ENCODE measurements at places on chromosomes 7 and 10.

DNA sequence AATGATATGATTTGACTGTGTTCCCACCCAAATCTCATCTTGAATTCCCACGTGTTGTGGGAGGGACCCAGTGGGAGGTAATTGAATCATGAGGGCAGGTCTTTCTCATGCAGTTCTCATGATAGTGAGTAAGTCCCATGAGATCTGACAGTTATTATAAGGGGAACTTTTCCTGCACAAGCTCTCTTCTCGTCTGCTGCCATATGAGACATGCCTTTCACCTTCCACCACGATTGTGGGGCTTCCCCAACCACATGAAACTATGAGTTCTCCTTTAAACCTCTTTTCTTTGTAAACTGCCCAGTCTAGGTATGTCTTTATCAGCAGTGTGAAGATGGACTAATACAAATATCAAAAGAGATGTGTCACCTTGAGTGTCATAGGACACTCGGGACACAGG is 502.7 kb upstream of the PODXL start:
- no peak for DNase-seq

DNA sequence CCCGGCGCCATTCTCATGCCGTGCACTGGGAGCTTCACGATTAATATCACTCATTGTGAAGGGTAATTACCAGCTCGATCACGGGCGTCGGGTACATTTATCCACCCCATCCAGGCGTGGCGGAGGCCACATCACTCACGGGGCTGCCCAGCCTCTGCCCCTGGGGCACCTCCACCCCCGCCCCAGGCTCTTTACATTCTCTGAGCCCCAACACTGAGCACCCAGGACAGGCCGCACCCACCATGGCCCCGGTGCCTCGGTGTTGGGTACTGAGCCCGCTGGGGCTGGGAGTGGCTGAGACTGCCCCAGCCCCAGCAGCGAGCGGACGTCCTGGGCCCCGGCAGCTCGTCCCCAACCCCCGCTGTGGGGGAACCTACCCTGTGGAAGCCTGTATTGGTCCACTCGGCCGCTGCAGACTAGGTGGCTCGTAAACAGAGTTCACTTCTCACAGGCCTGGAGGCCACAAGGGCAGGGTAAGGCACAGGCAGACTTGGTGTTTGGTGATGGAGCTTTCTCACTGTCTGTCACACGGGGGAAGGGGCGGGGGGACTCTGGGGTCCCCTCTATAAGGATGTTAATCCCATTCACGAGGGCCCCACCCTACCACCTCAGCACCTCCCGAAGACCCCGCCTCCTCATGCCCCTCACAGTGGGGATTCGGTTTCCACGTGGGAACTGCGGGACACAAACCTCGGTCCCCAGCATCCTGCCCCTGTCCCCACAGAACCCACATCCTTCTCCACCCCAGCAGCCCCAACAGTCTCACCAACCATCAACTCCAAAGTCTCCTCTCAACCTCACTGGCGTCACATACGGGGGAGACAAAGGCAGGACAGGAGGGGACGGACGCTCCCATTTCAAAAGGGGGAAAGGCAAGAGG is 184.1 kb downstream of the ELFN1 start:
- no peak for DNase-seq

DNA sequence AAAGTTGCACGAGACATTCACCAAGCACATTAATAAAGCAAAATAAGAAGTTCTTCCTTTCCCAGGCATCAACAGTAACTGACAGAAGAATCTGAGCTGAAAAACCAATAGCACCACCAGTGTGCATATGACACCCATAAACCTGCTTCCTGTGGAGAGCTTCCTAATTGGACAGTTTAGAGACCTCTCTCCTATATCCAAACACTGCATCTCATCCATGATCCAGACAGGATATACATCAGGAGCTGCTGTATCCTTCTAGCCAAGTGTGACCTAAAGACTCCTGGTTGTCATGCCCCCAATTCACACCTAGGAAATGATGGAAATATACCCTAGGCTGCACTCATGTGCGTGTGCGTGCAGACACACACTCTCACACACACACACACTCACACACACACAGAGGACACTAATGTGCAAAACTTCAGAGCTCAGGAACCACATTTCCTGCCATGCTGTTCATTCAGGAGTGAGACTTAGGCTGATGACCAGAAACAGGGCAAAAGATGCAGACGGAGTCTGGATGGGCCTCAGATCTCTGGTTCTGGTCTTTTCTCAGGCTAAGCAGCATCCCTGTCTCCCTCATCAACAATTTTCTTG is 58.0 kb downstream of the MAP3K8 start:
- no peak for DNase-seq

- DNase-seq = no peak
Measured at GRCh38 chr7:67518580-67518979, 521.9 kb downstream of the TYW1 start.

- no peak for DNase-seq
Measured at GRCh38 chr10:28459453-28460144, 73.3 kb upstream of the WAC start.

DNA sequence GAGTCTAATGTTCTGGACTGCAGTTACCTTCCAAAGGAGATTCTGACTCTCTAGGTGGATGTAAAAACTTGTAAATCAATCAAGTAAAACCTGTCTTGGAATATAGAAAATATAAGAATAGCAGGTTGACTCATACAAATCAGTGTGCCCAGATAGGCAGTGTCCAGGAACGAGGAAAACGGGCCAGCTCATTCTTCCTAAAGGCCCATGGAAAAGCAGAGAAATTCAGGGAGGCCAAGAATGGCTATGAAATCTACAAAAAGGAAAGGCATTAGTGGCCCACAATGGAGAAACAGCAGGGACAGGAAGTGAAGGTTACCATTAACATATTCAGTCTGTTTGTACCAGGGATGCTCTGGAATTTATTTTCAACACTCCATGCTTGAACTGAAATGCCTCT is 14.9 kb downstream of the GLI3 start:
- DNase-seq = no peak

- no peak for DNase-seq
Measured at GRCh38 chr7:141328290-141328689, 222.9 kb upstream of the AGK start.

GRCh38 chr7:1473864-1474512 is 14.7 kb upstream of the MICALL2 start:
- DNase-seq = peak; percentile 77

DNA sequence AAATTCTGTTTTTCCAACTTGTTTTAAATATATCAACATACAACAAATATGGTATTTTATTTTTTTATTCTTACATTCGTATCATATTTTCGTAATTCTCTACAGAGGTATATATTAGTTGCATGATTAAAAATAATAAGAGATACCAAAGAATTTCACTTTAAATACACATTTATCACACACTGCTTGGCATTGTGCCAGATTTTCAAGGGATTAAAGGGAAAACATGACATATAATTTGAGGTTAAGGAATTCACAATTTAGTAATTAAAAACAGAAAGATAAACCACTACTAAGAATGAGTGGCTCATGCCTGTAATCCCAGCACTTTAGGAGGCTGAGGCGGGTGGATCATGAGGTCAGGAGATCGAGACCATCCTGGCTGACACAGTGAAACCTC is 484.7 kb upstream of the SORCS1 start:
- DNase-seq = no peak

DNA sequence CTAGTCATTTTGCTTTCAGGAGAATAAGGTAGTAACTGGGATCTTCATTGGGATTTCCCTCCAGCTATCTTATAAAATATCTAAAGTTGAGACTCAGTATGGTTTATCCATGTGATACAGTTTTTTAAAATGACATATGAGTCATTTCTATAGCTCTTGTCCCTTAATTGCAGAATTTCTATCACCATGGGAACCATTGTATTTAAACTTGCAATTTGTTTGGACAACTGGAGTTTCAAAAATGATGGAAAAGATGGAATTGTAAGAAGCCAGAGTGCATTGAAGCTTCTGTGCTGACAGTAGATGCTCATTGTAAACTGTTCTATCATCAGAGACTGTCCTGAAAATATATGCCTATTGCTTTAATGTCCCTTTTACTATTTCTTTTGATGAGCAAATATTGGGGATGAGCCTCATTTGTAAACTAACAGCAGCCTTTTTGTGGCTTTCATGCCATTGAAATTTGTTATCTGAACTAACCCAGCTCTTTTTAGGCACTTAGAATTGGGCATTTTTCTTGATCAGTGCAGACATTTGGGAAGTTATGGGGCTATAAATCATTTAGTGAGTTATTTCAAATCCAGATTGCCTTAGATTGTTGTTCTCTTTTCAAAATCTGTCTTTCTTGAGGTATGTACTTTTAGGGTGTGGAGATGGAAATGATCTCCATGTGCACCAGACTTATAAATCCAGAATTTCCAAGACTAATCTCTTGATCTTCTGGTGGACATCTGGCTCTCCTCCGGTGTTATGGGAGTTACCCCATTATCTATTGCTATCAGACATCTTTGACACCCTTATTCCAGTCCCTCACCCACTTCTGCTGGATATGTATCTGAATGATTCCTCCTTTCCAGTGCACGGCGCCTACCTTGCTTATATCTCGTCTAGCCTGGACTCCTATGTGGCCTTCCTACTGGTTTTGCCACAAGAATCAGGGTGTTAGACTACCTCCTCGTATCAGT is 159.0 kb downstream of the SND1 start:
- DNase-seq = no peak

GRCh38 chr10:18611168-18611567 is 40.2 kb downstream of the NSUN6 start:
- DNase-seq = no peak

DNA sequence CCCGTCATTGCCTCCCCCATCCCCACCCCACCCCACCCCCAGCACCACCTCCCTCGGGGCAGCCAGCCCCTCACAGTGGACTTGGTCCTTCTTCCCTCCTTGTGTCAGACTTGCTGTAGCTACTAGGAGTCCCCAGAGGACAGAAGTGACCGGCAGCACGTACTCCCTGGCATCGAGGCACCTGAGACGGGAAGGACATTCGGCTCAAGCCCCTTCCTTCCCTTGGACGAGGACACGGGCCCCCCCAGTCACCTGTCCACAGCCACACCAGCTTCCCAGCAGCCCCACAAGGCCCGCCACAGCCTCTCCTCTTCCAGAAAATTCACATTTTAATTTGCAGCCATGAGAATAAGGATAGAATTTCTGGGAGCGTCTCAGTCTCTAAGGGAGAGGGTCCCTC is 267.8 kb upstream of the SHH start:
- DNase-seq = no peak

- no peak for DNase-seq
Measured at GRCh38 chr10:21860718-21861117, 142.8 kb downstream of the DNAJC1 start.

GRCh38 chr7:89456556-89456955 is 661.0 kb upstream of the TEX47 start:
- DNase-seq = no peak

GRCh38 chr7:36100634-36101033 is 52.4 kb upstream of the EEPD1 start:
- no peak for DNase-seq

DNA sequence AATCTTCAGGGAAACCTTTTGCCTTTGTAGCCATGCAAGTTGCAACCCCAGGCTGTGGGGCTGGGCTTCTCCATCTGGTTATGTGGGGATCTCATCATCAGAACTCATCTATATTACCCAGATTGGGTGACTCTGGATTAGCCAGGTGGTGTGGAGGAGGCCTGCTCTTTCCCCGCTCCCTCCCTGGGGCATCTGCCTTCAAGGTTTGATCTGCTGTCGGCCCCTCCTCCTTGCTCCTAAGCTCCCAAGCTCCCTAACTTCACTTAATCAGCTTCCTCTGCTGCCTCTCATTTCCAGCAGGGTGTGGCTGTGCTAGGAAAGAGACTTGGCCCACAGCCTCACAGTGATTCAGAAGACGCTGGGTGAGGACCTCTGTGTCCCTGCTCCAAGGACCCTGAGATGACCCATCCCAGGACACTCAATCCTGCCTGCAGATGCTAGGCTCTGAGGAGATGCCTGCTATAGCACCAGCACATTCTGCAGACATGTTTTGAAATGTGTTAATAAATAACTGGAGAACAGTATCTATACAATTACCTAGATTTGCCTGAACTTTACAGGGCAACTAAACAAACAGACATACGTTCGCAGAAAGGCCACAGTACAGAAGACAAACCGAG is 392.1 kb upstream of the PODXL start:
- DNase-seq = no peak

DNA sequence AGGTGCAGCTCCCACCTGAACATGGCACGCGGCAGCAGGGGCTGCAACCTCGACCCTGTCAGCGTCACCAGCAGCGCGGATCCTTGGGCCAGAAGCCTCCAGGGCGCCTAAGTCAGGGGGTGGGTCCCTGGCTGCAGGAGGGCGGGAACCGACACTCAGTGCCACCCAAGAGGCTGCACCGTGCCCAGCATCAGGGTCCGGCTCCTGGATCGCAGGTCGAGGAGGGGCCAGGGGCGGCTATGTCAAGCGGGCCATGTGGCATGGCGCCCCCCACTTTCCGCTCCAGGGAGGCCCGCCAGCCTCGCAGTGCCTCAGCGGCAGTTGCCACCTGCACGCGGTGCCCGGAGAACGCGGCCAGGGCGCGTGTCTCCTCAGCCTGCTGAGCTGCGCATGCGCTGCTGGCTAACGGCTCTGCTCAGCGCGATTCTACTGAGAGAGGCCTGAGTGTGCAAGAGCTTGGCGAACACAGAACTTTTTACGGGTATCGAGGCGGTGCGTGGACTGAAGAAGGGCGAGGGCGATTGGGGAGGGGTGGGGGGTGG is at the start of gene ANKRD30A:
Gene ANKRD30A (plus strand): TSS at position 408 of the 542 bp plus-strand sequence. CDS start 190 bp downstream, outside the sequence.
- DNase-seq = no peak

DNA sequence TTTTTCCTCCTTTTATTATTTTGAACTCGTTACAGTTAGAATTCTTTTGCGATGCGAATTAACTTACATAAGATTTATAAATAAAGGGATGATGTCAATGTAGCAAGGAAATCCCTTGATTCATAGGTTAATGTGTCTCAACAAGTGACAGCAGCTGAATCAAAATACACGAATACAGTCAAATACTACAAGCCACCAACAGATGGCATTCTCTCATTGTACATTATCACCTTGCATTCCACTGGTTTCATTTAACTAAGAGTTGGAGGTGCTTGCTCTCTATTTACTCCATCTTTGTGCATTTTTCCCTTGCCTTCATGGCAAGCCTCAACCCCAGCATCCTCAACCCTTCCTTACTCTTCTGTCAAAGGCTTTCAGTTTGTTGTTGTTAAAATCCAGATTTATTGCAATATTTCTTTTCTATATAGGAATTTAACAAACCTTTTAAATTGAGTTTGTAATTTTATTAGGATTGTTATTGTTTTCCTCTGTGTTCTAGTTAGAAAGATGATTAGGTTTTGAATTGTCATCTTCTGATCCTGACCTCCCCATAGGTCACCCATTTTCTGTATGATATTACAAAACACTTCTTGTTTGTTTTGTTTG is 78.3 kb downstream of the SLC25A40 start:
- no peak for DNase-seq

All from activated T-helper 9 cell treated with anti-CD3 and anti-CD28 coated beads, Interleukin-2, amount 50 U/mL, for 16 hours (primary cell).